Large intestine (tissue), 12 donors: ENCODE measurements at places on chromosomes 16 and 17. TPM values are rescaled to one million over a fixed set of nuclear protein-coding genes. Genes with fewer than 3 reads are reported as not detected.

GRCh38 chr17:20045476-20045875 is 36.3 kb downstream of the SPECC1 start:
- DNase-seq = no peak
- no peaks in the 10 kb centered on the region for H3K27me3 ChIP-seq
- H3K27ac ChIP-seq = no peak overlapping the region
- H3K4me3 ChIP-seq = no peak overlapping the region

GRCh38 chr17:63262751-63263476 is 183.2 kb downstream of the CYB561 start:
- H3K36me3 ChIP-seq = no peaks in the 10 kb centered on the region
- H3K27me3 ChIP-seq = no peaks in the 10 kb centered on the region
- H3K4me1 ChIP-seq = no peaks in the 10 kb centered on the region
- DNase-seq = no peak
- H3K27ac ChIP-seq = no peak overlapping the region
- no peak overlapping the region for H3K4me3 ChIP-seq

DNA sequence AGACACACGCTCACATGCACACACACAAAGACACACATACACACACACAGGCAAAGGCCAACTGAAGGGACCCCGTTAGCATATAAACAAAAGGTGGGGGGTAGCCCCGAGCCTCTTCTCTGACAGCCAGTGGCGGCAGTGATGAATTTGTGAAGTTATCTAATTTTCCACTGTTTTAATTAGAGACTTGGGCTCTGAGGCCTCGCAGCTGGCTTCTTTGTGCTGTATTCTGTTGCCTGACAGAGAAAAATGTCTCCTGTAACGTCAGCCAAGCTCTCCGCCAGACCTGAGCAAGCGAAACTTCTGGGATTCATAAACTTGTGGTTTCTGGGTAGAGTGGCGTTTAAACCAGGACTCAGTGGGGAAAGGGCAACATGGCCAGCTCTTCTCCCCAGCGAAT is 113.9 kb upstream of the FOXF1 start:
- peak overlapping the region; percentile 84 for H3K27ac ChIP-seq
- H3K4me1 ChIP-seq = no peaks in the 10 kb centered on the region
- no peaks in the 10 kb centered on the region for H3K27me3 ChIP-seq
- no peak overlapping the region for H3K4me3 ChIP-seq

DNA sequence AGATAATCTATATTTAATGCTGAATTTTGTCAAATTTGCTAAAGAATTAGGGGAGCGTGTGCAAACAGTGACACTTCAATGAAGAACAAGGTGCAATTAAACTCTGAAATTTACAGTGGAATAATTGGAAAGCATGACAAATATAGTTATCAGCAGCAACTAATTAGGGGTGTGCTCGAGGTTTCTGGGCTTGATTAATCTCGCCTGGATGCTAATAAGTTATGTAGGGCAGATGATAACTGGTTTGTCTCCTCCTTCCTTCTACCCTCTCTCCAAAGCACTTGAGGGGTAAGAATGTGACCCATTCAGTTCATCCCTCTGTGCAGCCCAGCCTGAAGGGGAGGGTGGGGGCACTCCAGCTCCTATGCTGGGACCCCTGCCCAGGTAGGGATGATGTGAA is 21.9 kb downstream of the MRM1 start:
- H3K27ac ChIP-seq = no peak overlapping the region
- no peak overlapping the region for H3K4me3 ChIP-seq
- no peak for DNase-seq
- no peaks in the 10 kb centered on the region for H3K4me1 ChIP-seq

GRCh38 chr17:57092779-57093178 is 7.7 kb downstream of the AKAP1 start:
- H3K27ac ChIP-seq = peak overlapping the region; percentile 54
- H3K27me3 ChIP-seq = no peaks in the 10 kb centered on the region
- no peak overlapping the region for H3K4me3 ChIP-seq
- H3K4me1 ChIP-seq = peaks cover 65% of the 10 kb centered on the region
- DNase-seq = no peak

- peaks cover 6% of the 10 kb centered on the region for H3K36me3 ChIP-seq
- H3K4me1 ChIP-seq = no peaks in the 10 kb centered on the region
- DNase-seq = no peak
- no peak overlapping the region for H3K4me3 ChIP-seq
- no peak overlapping the region for H3K27ac ChIP-seq
These were observed 14.9 kb downstream of the CMTM4 start for GRCh38 chr16:66681676-66682075.

GRCh38 chr16:4209666-4210065 is 32.2 kb downstream of the SRL start:
- no peak overlapping the region for H3K27ac ChIP-seq
- H3K36me3 ChIP-seq = no peaks in the 10 kb centered on the region
- no peak overlapping the region for H3K4me3 ChIP-seq
- H3K4me1 ChIP-seq = peaks cover 27% of the 10 kb centered on the region
- H3K27me3 ChIP-seq = peaks cover 2% of the 10 kb centered on the region

DNA sequence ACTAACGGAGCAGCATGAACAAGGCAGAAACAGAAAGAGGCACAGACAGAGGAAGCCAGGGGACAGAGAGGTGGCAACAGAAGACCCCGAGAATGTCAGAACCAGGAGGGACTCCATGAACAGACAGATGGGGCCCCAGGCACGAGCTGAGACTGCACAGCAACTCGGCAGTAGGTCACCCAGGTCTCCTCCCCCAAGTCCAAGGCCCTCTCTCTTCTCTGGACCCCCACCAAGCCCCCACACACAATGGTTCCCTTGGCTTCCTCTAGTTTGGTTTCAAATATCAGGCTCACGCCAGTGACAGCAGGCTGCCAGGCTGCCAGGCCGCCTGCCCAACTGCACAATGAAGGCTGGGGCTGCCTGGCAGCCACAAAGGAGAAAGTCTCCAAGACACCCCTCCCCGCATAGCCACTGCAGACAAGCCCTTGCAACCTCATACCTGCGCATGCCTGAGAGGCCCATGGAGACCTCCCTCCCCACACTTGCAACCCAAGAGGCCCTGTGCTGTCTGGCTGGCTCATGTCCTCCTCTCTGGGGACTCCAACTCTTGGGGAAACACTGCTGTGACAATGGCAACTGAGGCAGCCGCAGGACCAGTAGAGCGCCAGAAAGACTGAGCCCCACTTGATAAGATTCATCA is 54.8 kb downstream of the PIMREG start:
- peaks cover 13% of the 10 kb centered on the region for H3K27me3 ChIP-seq
- no peaks in the 10 kb centered on the region for H3K36me3 ChIP-seq
- no peak overlapping the region for H3K4me3 ChIP-seq
- DNase-seq = no peak
- H3K4me1 ChIP-seq = no peaks in the 10 kb centered on the region

- H3K27ac ChIP-seq = no peak overlapping the region
- H3K4me1 ChIP-seq = peaks cover 29% of the 10 kb centered on the region
- no peaks in the 10 kb centered on the region for H3K36me3 ChIP-seq
- H3K4me3 ChIP-seq = no peak overlapping the region
- DNase-seq = no peak
These were observed 19.9 kb downstream of the COTL1 start for GRCh38 chr16:84597931-84598351.

- no peak for DNase-seq
- no peak overlapping the region for H3K27ac ChIP-seq
- peaks cover 13% of the 10 kb centered on the region for H3K4me1 ChIP-seq
- peaks cover 5% of the 10 kb centered on the region for H3K36me3 ChIP-seq
These were observed 6.4 kb upstream of the RAB40C start for GRCh38 chr16:583470-583814.

DNA sequence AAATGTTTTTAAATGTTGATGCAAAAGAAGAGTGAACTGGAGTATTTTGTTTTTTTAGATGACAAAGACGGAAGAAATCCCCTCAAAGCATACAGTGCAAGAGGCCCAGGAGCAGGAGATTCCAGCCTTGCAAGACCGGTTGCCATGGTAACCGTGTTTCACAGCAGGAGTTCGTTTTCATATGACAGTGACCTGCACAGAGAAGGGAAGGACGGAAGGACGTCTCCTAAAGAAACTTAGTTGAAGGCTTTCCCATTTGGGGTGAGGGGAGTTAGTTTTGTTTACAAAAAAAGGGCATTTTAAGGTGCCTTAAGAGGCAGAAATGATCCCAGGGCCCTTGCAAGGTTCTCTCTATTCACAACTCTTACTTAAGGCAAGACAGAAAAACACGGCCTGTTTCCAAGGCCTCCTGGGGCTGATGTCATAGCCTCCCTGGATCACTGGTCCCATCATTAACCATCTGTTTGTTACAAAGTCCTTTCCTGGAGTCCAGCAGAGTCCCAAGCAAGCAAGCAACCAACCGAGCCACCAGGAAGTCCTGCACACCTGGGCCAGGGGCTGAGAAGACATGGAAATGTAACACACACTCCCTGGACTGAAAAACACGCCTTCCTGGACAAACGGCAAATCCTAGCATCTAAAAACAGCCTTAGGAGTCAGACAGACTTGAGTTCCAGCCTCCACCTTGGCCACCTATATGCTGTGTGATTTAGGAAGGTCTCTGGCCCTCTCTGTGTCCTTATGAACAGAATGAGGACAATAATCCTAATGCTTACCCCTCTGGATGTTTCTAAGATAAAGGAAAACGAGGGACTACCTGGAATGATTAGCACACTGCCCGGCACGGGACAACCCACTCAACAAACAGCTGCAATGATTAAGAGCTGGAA is 30.3 kb upstream of the RPH3AL start:
- H3K36me3 ChIP-seq = no peaks in the 10 kb centered on the region
- H3K27ac ChIP-seq = peak overlapping the region; percentile 44
- H3K4me3 ChIP-seq = no peak overlapping the region

- H3K27me3 ChIP-seq = no peaks in the 10 kb centered on the region
- H3K4me1 ChIP-seq = no peaks in the 10 kb centered on the region
- no peaks in the 10 kb centered on the region for H3K36me3 ChIP-seq
- DNase-seq = peak; percentile 17
- H3K4me3 ChIP-seq = no peak overlapping the region
- no peak overlapping the region for H3K27ac ChIP-seq
These were observed 124.2 kb downstream of the TMEM132E start for GRCh38 chr17:34703533-34703932.

DNA sequence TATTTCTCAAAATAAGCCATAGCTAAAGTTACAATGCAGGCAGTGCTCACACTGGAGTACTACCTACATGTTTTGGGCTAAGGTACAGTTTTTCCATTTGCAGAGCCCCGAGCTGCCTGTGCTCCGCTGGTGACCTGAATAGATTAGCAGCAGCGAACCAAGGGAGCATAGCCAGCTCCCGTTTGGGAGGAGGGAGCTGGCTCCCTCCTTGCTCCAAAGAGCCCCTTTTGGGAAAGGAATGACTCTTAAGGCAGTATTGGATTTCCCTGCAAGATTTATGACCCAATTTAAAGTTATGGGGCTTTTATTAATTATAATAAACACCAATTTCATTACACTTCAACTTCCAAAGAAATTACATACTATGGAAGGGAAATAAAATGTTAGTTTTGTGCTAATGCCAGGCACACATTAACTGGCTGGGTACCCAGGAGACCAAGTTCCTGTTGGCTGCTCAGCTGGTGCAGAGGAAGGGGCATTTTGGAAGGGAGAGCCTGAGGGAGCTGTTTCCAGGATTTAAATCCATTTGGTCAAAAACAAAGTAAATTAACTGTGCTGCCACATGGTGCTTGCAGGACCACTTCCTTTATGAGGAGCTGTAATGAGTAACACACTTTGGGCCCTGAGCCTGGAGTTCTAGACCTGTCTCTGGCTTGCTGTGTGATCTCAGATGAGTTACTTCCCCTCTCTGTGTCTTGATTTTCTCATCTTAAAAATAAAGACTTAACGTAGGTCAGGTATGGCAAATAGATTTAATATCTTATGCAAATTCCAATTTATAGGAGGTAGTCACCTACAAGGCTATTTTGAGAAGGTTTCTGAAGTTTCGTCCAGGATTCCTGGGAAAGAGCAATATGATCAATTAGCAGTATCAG is 362.1 kb upstream of the CCL2 start:
- H3K36me3 ChIP-seq = no peaks in the 10 kb centered on the region
- no peaks in the 10 kb centered on the region for H3K4me1 ChIP-seq
- H3K27ac ChIP-seq = no peak overlapping the region

- H3K27ac ChIP-seq = no peak overlapping the region
- peaks cover 41% of the 10 kb centered on the region for H3K36me3 ChIP-seq
- H3K4me3 ChIP-seq = no peak overlapping the region
- DNase-seq = no peak
- H3K27me3 ChIP-seq = no peaks in the 10 kb centered on the region
- H3K4me1 ChIP-seq = no peaks in the 10 kb centered on the region
These were observed 39.3 kb downstream of the CIBAR2 start for GRCh38 chr16:85072947-85073346.

Gene CD19
- 1.0 TPM for polyA plus RNA-seq

Gene TEPSIN
- polyA plus RNA-seq = 32.1 TPM

Gene SPNS2
- 13.3 TPM for polyA plus RNA-seq

Gene GRIN2A
- polyA plus RNA-seq = 0.10 TPM
